Forelimb muscle (tissue), 1 donor: ENCODE measurements at places on chromosomes 13 and 19. TPM values are rescaled to one million over a fixed set of nuclear protein-coding genes. Genes with fewer than 3 reads are reported as not detected.

- DNase-seq = no peak
Measured at GRCh38 chr13:30133996-30134395, 173.4 kb downstream of the KATNAL1 start.

- DNase-seq = peak; percentile 36
Measured at GRCh38 chr13:109744512-109745051, 41.8 kb downstream of the IRS2 start.

The GIPR gene
- polyA plus RNA-seq = 0.15 TPM

The PRR20D gene
- not detected for polyA plus RNA-seq

The DNMT1 gene
- 61.4 TPM for polyA plus RNA-seq
